Stimulated activated CD8-positive, alpha-beta memory T cell treated with anti-CD3 and anti-CD28 coated beads, Interleukin-4, amount 100 ng/mL, for 4 hours (primary cell): ENCODE measurements at places on chromosomes 6 and 20.

DNA sequence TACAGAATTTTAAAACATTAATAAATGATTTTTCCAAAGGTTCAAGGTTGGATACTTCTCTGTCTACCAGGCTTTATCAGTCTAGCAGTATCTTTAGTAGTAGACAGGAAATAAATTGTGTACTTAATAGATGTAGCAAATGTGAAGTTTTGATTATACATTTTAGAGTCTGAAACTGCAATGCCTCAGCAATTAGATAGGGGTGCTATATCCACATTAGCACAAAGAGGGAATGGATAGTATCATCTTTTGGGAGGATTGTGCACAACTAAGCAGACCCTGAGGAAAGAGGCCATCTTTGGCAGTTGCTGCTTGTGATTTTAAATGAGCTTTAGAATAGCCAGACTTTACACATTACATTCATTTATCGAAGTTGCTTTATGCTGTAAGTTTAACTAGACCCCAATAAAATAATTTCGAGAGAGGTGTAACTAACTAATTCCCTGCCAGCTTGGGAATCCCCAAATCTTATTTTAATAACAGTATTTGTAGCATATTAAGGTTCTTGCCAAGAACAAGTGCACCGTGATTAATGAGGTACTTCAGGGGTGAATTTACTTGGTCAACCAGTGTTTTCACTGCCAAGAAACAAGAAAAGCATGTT lies 2.8 kb downstream of the KCNQ5 start:
- DNase-seq = no peak

DNA sequence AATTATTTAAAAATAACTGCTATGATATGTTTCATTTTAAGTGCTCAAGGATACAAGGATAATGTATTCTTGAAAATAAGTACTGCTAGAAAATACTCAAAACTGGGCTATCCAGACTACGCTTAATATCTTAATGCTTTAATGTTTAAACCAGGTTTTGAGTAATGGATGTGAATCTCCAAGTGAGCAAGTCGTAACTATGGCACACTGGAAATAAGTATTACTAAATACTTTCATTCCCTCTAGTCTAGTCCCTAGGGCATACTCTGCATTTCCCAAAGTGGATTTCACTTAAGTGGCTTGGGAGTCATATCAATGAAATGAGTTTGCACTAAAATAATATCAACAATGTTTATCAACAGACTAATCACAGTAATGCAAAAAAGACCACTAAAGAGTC lies 48.1 kb downstream of the HMGCLL1 start:
- DNase-seq = no peak

DNA sequence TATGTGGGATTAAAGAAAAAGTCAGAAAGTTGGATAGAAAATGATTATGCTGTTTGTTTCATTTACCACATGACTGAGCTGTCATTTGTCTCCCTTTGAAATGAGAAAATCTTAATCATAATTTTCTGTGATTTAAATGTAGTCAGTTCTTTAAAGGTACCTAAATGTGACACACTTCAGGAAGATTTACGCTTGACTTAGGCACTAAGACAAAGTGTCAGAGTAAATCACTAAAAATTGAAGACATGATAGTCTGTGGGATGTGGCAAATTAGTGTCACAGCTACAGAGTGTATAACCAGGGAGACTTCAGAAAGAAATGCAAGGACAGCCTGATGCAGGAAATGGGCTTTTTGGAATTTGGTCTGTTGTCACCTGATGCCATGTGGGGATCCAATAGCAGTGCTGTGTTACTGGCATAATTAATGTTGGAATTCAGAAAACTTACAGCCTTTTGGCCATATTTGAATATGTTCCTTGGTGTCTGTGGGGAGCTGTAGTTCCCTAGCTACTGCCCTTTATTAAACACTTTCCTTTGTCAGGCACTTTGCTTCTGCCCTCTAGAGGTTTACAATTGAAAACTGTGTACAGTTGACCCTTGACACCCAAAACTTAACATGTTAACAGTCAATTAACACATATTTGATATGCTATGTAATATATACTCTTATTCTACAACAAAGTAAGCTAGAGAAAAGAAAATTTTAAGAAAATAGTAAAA lies 493.8 kb downstream of the UTRN start:
- no peak for DNase-seq

- no peak for DNase-seq
Observed at GRCh38 chr6:130507666-130508028, 141.8 kb downstream of the TMEM200A start.

DNA sequence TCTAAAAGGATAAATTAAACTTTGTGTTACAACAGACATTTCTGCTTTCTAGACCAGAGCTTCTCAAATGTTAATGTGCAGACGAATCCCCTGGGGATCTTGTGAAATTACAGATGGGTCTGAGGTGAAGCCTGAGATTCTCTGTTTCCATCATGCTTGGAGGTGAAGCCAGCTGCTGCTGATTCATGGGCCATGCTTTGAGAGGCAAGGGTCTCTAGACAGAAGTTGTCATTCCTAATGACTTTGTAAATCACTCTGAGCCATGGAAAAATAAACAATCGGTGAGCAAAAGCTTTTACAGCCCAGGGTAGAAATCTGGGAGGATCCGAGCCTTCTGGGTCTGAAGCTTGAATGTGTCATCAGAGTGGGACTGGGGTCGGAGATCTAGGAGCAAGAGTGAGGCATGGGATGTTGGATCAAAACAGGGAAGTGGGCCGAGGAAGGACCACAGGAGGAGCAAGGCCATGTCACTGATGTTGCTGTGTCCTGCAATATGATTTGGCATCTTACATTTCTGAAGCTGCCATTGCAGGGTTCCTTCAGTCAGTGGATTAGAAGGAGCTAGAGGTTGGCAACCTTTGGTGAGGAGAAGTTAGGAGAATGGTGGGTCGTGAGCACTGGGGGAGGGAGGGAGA lies 77.3 kb downstream of the TRMT11 start:
- DNase-seq = no peak

GRCh38 chr6:34355889-34356288 lies 36.6 kb downstream of the NUDT3 start:
- no peak for DNase-seq

DNA sequence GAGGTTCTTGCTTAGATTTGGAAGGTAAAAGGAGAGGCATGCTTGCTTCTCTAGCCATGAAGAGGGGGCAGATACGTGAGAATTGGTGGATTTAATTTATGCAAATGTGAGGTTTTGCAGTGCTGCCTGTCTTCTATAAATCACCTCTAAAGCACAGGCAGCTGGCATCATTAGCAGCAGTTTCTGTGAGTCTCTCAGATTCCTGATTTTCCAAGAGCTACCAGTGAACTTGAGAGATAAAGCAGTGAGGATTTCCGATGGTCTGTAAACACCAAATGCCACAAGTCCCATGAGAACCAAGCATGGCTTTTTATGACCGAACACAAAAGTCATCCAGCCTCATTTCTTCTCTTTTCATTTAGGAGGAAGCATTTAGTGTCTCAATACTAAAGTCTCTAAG lies 3.2 kb upstream of the SIRPB2 start:
- no peak for DNase-seq

- DNase-seq = no peak
Observed at GRCh38 chr6:118594877-118595276, 46.8 kb downstream of the PLN start.

GRCh38 chr6:123448306-123448884 lies 188.4 kb downstream of the TRDN start:
- DNase-seq = no peak

GRCh38 chr6:119526561-119527230 lies 177.1 kb upstream of the MAN1A1 start:
- DNase-seq = no peak

GRCh38 chr20:61737346-61737745 lies 328.3 kb downstream of the TAF4 start:
- no peak for DNase-seq

DNA sequence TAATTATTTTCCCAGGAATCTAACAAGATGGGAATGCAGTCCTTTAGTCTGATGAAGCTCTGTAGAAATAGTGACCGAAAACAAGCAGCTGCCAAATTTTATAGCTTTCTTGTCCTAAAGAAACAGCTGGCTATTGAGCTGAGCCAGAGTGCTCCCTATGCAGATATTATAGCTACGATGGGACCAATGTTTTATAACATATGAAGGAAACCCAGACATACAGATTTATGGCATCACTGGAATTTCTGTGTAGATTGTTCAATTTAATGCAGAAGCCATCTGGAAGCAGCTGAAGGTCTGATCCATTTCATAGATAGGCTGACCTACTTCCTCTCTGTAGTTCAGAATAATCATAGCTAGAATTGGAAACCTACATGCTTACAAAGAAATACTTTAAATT lies 11.8 kb upstream of the SNPH start:
- DNase-seq = no peak

GRCh38 chr6:8157839-8158238 lies 55.5 kb upstream of the EEF1E1 start:
- no peak for DNase-seq

- DNase-seq = no peak
Observed at GRCh38 chr6:154359161-154359574, 2.6 kb upstream of the IPCEF1 start.

GRCh38 chr6:17004269-17004668 lies 97.6 kb upstream of the STMND1 start:
- DNase-seq = no peak

DNA sequence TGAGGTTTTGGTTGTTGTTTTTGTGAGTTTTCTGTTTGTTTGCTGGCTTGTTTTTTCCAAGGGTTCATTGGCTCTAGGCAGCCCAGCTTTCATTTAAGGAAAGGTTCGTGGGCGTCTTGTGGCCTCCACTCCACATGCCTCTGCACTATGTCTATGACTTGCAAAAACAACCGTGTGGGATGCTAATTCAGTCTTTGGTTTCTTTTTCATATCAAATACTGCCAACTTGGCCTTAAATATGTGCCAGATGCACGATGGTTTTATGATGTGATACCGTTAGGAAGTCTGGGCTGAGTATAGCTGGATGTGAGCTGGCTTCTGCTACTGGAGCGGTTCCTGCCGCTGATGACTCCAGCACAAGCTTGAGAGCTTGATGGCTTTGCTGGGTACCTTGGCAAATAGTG lies 96.3 kb downstream of the BMP2 start:
- DNase-seq = no peak

DNA sequence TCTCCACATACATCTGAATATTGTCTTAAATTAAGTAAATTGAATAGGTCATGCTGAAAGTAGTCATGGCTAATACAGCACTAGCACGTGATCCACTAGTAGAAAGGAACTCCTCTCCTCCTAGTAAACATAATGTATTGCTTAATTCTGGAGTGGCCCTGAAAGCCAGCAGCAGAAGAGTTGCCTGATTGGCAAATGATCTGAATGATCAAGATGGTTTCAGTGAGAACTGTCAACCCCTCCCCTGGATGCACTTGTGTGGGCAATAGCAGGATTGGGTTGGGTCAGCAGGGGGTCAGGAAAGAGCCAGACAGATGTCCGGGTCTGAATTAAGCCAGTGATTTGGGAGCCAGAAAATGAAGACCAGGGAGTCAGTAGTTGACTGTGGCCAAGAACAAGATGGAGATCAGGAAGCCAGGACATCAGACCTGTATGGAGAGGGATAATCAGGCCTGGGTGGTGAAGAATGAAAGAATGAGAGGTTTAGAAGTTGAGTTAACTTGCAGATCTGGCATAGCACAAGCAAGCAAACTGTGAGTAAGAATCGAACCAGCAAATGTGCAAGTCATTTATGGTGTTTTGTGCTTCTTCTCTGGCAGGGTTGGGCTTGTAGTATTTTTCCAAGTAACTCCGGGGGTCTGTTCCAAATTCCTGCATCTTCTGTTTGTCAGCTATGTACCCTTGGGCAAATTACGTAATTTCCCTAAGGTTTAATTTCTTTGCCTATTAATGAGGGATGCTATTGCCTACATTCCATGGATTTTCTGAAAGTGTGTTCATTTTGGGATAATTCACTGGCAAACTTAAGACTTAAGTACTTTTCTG lies 304.9 kb downstream of the CD109 start:
- DNase-seq = no peak

DNA sequence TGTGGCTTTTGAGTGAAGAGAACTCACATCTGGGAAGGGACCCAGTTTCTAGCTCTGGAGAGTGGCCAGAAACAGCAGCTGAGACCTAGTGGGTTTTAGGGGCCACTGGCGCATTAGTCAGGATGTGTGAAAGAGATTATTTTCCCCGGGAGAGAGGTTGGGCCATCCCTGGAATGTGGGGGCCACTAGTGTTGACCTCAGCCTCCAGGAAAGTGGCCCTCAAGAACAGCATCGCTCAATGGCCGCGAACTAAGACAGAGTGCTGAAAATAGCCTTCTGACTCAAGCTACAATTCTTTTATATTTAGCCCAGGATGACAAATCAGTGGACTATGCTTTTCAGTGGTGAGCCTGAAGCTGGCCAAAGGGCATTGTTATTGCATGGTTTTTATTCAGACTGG lies 210.4 kb upstream of the RNF24 start:
- no peak for DNase-seq

DNA sequence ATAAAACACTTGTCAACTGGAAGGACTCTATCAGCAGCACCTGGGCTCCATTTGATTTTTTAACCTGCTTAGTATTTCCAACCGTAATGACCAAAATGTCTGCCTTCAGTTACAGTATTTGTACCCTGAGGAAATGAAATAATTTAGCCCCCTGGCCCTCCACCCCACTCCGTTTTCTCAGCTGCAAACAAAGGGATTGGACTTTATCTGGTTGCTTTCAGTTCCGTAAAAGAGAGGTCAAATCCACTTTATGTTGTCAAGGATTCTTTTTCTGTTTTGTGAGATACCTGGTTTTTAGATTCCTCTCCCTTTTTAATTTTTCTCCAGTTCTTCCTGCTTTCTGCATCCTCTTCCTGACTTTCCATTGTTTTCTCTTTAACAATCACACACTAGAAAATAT lies 64.4 kb upstream of the BMP2 start:
- DNase-seq = no peak

- DNase-seq = no peak
Observed at GRCh38 chr6:65182681-65183080, 524.3 kb downstream of the EYS start.

DNA sequence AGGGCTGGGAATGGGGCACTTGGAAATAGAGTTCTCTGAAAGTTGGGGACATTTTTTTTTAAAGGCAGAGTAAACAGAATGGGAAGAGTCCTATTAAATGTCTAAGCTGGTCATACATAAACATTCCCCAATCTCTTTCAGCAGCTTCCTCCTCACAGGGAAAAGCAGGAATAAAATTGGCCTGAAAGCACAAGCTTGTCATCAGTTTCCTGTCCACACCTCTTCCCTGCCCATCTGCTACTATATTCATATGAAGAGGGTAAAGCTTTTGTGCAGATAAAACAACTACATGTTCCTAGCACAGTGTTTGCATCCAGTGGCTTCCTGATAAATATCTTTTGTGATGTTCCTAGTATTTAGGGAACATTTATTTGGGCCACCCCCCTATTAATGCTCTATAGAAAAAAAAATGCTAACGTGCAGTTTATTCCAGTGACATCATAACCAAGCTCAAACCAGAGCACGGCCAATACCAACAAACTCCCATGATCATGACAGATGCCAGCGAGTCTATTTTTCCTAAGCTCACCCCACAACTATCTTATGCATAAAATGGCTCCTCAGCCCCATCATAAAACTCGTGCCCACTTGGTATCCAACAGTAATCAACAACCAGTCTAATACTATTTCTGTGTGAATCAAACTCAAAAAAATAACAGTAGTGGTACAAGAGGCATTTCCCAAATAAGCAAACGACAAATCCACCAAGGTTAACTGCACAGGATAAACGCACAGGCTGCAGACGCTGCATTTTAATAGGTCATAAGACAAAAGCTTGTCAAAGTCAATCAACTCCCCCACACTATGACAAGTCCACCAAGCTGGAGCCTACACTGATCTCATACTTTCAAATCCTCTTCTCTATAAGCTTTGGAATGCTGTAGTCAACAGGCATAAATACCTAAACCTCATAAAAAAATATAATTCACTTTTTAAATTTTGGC lies 95.3 kb downstream of the EPB41L2 start:
- DNase-seq = no peak
